Kidney capillary endothelial cell (primary cell): ENCODE measurements at places on chromosomes 4 and X.

GRCh38 chr4:2257361-2258081, 4.4 kb downstream of the MXD4 start:
- DNase-seq: no peak

DNA sequence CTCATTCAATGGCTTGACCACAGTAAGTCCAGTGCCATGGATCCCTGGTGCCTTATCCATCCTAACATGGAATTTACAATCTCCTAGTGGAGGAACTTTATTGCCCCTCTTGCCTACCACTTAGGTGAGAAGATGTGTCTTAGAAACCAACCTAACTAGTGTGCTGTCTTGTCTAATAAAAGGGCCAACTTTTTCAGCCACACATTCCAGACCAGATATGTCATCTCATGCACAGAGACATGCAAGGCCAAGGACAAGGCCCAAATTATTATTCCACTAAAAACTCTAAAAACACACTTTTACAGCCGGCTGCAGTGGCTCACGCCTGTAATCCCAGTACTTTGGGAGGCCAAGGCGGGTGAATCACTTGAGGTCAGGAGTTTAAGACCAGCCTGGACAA, 10.6 kb upstream of the PRDX4 start:
- DNase-seq: no peak

DNA sequence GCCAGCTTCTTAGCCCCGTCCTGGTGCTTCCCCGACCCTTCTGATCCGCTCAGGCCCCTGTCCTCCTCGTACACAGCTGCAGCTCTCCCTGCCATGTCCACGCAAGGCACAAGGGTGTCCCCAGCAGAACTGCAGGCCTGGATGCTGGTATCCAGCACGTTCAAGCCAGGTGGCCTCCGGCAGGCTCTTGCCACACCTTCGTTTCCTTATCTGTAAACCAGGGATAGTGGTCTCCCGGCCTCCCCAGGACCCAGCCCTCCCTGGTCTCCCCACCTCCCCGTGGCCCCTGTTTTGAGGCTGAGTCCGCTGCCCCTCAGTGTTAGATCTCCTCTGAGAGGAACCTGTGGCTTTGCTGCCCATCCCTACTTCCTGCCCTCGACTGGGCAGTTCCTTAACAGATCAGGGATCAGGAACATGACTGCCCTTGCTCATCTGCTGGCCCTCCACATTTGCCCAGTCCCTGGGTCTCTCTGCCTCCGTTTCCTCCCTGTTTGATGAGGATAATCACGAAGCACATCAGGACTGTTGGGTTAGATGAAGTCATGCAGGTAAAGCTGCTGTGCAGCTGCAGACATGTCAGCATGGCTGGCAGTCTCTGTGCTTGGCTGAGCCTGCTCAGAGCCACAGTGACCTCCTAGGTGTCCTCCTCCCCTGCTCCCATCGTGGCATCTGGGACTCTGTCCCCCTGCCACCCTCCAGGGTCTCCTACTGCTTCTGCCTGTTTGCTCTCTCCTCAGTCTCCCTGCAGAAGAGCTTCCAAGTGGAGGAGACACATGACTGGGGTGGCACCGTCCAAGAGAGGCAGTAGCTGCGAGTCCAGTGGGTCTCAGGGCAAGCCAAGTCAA, 32.9 kb downstream of the PIGG start:
- no peak for DNase-seq

DNA sequence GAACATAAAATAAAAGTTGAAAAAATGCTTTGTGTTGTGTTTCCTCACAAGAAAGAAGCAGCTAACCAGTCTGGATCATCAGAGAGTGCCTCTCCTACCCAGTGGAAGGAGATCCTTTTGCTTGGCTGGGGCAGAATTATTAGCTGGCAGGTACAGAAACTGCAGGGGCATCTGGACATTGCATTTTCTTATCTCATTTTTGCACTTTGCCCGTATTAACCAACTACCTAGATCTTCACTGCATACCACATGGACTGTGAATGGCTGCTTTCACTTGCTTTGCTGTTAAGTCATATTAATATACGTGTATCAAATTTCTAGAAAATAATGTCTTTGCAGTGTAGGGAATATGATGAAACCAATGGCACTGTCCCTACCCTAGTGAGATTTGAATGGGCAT, 52.9 kb upstream of the PDGFRA start:
- no peak for DNase-seq

DNA sequence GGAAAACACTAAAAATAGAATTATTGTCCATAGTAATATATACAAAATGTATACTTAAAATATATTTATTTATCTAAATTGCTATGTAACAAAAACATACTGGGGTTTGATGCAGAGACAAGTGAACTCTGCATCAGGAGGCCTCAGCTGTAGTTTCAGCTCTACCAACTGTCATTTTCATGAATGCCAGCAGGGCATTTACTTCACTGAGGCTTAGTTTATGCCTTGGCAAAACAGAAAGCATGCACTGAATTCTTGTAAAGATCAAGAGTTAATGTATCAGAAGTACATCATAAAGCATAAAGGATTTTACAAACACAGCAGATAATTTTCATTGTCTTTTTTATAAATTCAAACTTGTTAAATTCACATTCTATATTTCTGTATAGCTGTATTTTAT, 577.0 kb downstream of the C4orf33 start:
- DNase-seq: no peak

- peak; percentile 21 for DNase-seq
These were observed 704.9 kb upstream of the PABPC4L start for GRCh38 chr4:134906404-134907023.

- no peak for DNase-seq
These were observed 25.2 kb downstream of the NAT8L start for GRCh38 chr4:2084316-2084715.

- no peak for DNase-seq
These were observed 42.6 kb downstream of the SHROOM4 start for GRCh38 chrX:50771382-50771781.

DNA sequence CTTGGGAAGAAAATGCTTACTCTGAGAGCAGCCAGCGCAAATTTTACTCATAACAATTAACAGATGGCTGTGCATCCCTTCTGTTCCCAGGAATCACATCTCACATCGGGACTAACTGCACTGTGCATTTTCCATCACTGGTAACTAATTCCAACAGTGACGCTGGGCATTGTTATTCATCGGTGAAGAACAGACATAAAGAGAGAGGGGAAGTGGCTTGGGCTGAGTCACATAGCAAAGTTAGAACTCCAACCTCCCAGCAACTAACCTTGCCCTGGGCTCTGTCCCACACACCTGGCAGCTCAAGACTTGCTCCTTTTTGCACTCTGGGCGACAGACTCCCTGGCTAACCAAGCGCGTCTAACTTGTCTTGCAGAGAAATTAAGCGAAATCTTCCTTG, 6.4 kb upstream of the LONRF3 start:
- DNase-seq: no peak

DNA sequence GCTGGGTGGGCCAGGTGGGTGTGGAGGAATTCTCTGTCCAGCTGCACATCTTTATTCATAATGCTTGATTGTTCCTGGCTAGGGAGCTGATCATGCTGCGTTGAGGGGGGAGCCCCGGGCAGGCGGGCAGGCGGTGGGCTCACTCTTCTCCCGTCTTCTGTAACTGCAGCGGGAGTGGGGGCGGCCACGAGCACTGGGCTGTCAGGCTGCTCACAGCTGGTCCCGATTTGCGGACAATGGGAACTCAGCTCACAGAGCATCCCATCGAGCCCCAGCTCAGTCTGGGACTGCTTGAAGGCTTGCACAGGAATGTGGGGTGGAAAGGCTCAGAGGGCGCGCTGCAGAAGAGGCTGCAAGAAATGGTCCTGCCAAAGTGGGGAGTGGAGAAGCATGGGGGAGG, 63.8 kb downstream of the EFNB1 start:
- DNase-seq: no peak

- peak; percentile 12 for DNase-seq
These were observed 2.0 kb downstream of the ADGRL3 start for GRCh38 chr4:61201961-61202637.

GRCh38 chr4:144754562-144755410, 108.8 kb downstream of the HHIP start:
- peak; percentile 36 for DNase-seq

- no peak for DNase-seq
These were observed 242.4 kb upstream of the TLL1 start for GRCh38 chr4:165630671-165631070.

GRCh38 chr4:65386927-65387326, 283.4 kb downstream of the EPHA5 start:
- no peak for DNase-seq

- DNase-seq: no peak
These were observed 2032.8 kb downstream of the PCDH7 start for GRCh38 chr4:32752962-32753361.

- DNase-seq: no peak
These were observed 34.1 kb downstream of the EXOC1 start for GRCh38 chr4:55887594-55887993.

DNA sequence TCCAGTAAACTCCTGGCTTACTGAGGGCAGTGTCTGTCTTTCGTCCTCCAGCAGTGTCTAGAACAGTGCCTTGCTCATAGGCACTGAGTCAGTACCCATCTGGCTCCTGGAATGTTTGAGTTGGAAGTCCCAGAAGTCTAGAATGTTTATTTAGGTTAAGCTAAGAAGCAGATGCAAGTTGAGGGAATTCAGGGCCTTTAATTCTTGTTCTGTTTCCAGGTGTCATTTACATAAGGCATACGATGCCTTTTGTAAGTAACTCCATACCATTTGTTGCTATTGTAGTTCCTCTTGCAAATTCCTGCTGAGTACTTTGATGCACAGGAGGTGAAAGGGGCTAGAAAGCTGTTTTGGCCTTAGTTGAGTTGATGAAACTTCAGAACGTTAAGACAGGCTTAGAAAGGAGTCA, 22.2 kb downstream of the ARHGAP10 start:
- no peak for DNase-seq

DNA sequence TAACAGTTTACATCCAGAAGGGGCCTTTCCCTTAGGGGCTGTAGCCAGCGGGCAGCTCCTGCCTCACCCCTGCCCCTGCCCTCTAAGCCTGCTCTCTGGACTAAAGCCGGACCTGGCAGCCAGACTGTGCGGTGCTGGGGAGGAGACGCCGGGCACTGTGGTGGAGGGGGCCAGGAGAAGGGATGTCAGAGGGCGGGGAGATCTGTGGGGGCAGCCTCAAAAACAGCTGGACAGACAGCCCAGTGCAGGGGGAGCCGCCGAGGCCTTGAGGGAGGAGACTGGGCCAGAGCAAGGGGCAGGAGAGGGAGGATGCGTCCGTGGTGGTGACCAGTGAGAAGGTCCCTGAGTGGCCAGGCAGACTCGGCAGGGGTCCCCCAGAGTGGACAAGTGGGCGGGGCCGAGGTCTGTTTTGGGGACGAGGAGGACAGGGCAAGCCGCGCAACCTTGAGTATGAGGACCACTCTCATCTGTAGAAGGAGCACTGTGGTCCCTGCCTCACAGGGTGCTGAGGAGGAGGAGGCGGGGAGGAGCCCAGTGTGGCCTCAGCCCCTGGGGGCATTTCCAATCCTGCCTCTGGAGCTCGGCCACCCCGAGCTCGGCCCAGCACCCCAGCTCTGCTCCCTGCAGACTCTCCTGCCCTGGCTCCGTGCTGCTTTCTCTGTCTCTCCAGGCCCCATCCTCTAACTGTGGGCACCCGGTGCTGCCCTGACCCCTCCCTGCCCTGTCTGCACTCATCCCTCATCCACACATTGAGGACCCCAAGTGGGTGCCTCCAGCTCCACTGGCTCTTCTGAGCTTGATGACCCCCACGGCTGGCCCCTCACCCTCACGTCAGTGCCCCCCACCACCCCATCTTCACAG, 59.2 kb upstream of the NKX1-1 start:
- no peak for DNase-seq

DNA sequence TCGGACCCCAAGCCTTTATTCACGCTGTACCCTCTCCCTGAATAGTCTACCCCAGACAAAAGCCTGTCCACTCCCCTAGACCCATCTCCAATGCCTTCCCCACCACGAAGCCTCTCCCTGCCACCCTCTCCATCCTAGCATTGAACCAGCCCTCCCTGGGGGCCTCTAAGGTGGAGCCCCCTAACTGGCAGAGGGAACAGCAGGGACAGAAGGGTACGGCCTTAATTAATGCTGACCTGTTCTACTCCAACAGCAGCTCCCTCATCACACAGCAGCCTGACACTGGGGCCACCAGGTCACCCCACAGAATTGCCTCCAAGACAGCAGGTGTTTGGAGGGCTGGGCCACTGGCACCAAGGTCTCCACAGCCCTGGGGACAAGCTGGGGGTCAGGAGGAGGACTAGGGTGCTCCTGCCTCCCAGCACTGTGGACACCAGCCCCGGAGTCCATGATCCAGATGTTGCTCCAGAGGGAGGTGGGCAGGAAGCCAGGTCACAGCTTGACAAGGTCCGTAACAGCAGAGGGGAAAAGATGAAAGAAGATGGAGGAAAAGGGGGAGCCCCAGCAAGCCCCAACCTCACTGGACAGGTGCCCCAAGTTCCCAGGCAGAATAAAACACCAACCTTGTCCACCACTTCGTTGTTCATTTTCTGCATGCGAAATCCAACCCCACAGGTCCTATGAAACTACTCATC, 3.7 kb downstream of the CRMP1 start:
- no peak for DNase-seq

- no peak for DNase-seq
These were observed 734.1 kb upstream of the TENM3 start for GRCh38 chr4:181509073-181509472.

DNA sequence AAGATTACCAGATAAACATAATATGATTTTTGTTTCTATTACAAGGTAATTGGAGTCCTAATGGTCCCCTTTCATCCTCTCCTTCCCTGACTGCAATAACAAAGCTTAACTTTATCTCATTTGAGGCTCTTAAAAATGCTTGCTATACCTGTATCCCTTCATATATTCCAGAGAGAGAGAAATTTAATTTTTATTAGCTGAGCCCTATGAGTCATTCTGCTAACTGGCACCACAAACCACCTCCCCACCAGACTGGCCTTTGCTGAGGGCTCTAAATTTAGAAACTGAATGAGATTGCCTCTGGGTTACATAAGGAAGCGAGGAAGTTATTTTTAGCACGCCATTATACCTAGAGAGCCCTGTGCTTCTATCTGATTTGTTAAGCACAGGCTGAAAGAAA, 27.4 kb downstream of the CBLL2 start:
- DNase-seq: peak; percentile 42

GRCh38 chr4:70892086-70892769, 9.9 kb upstream of the MOB1B start:
- DNase-seq: no peak

DNA sequence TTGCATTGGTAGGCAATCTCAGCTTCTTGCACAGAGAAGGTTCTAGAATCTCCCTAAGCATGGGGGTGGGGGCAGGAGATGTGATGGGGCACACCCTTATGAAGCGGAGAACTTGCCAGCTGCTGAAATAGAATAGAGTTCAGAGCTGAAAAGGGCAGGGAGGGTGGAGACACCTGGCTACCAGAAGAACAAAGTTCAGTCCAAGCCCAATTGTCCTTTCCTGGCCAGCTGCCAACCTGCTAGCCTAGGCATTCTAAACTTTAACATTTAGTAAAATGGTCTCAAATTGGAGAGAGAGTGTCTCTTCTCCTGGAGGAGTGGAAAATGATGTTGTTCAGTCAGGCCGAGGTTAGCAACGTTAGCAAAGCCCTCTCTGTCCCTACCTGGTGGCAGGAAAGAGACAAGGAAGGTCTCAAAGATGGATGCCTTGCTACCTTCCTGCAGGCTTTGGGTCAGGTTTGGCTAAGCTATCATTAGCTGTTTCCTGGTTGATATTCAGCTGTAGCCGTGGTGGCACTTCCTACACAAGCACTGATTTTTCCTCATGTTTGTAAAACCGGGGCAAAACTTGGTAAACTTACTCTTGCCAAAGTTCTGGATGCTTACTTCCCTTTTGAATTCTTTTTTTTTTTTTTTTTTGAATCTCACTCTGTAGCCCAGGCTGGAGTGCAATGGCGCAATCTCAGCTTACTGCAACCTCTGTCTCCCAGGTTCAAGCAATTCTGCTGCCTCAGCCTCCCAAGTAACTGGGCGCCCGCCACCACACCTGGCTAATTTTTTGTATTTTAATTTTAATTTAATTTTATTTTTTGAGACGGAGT, 34.7 kb upstream of the NYX start:
- DNase-seq: no peak
